ENCODE measurements at places on chromosomes 4 and X.

DNA sequence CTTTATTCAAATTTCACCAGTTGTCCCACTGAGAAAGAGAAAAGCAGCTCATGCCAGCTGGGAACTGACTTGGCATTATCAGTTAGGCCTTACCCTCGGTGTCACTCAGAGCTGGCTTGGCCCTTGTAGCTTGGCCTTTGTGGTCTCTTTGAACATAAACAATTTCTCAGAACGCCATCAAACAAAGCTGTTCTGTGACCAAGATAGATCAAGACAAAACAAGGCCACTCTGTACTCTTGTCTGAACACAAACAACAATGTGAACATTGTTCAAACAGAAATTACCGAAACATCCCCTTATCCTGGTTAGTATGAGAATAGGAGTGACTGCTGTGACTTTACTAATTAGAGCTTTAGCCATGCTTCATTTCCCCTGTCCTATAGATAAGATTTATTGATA lies 57.2 kb downstream of the DIPK2B start:
- DNase-seq = no peak

- peak; percentile 13 for DNase-seq
Observed at GRCh38 chr4:184792950-184793555, 32.7 kb downstream of the ACSL1 start.

GRCh38 chr4:102779204-102779603 lies 18.4 kb upstream of the MANBA start:
- DNase-seq = no peak

DNA sequence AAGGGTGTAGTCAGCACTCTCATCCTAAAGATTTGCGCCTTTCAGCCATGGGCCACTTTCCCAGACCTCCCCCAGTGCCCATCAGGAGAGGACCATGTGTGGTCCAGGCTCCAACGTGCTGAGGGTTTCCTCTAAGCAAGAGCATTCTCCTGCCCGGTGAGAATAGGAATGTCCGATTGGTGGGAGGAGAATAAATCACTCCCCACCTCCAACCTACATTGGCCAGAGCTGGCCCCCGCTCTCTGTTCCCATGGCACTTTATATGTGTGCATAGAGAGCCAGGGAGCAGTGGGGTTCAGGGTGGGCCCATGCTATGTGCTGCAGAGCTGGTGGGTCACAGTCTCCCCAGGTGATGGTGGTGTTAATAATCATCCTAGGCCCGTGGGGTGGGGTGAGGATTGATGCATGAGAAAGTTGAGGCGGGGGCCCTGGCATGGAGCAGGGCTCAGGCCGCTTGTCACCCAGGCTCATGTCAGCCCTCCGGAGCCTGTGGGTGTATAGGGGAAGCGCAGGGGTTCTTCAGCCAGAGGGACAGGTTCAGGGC lies 6.8 kb upstream of the SORCS2 start:
- DNase-seq = no peak

DNA sequence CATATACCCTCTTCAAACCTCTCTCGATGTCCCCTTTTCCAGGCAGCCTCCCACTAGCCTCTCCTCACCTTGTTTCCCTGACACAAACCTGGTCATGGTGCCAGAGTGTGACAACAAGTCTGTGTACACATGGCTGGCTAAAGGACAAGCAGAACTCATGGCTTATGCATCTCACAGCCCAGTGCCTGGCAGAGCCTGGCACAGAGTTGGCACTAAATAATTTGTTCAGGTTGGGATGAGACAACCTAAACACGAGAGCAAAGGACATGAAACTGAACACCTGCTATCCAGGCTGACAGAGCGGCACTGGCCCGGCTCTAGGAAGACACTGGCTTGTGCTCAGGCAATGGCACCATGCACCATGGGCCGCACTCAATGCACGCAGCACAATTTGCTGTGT lies 48.2 kb upstream of the FGFBP2 start:
- no peak for DNase-seq

DNA sequence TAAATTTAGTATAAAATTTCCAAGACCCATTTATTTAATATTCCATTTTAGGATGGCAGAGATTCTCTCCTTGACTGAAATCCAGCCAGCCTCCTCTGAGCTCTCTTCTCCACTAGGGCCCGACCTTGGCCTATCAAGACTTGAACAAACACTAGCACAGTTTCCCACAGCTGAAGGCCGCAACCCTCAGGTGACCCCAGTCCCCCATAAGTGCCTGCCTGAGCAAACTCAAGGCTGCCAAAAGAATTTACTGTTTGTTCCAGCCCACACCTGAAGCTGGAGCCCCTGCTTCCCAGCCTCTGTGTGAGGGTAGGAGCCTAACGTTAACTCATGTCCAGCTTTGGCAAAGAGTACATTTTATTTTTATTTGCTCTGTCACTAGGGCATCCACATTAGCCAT lies 629.0 kb upstream of the ZFP42 start:
- no peak for DNase-seq

GRCh38 chrX:119870626-119871131 lies 854 bp downstream of the RNF113A start:
- DNase-seq = no peak

DNA sequence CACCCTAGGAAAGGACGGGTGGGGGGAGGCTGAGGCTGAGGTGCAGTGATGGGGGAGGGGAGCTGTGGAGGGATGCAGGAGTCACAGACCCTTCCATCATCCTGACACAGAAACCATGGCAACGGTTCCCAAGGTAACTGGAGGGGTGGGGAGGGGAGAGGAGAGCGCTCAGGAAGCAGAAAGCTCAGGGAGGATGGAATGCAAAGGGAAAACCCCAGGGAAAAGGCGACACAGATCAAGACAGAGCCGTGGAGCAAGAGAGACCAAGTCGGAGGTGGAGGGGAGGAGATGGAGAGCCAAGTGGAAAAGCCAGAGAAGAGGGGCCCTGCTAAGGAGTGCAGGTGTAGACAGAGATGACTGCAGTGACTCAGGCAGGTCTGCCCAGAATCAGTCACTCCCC lies 14.5 kb downstream of the L1CAM start:
- DNase-seq = no peak

DNA sequence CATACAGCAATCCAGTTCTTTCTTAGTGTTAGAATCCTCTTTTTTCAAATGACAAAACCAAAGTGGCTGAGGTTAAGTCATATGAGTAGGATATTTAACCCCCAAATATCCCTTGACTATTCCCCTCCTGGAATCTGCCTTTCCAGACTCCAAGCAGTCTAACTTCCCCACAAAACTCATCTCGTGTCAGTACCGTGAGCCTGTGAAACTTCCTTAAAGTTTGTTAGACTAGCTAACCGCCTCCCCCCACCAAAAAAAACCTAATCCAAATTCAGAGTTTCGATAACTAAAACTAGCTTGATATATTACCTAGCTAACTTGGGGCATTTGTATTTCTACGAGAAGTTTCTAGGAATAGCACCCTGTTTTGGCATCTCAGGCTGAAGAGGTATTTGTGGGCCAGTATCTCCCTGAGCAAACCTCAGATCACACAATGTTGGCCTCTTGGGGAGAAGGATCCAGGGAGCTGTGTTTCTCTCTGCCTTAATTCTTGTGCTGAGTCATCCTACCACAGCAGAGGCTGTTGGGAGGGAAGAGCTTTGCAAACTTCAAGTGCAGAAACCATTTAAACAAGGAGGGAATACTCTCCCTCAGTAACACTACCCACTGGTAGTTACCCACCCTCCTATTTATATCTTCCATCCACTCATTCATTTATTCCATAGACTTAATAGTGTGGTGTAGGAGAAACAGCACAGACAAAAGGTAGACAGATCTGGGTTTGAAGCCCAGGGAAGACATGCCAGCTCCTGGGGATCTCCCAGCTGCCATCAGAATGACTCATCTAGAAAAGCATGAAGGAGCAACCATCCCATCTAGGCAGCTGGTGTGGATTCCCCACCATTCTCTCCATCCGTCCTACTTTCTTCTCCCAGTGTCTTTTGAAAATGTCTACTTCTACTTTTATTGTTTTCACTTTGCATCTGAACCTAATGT lies 39.3 kb upstream of the TXK start:
- DNase-seq = no peak

DNA sequence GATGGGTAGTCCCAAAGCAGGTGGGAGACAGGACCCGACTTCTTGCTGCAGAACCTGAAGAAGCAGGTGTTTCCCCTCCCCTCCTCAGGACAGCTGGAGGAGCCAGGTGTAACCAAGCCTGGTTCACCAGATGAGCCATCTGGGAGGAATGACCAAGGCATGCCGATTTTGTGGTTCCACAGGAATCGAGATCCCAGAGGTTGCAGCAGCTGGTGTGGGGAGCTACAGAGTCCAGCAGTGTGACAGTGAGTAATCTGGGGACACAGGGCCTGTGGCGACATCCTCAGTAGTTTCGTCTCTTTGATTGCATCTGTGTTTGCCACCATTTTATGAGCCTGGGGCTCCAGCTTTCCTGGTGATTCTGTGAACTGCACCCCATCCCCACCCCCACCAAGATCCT lies 2.6 kb upstream of the NDP start:
- no peak for DNase-seq

GRCh38 chr4:13891544-13891939 lies 264.0 kb upstream of the BOD1L1 start:
- no peak for DNase-seq

- DNase-seq = no peak
Observed at GRCh38 chr4:71343670-71344466, 5.0 kb downstream of the SLC4A4 start.
